ENCODE measurements at places on chromosomes 2 and 18.

DNA sequence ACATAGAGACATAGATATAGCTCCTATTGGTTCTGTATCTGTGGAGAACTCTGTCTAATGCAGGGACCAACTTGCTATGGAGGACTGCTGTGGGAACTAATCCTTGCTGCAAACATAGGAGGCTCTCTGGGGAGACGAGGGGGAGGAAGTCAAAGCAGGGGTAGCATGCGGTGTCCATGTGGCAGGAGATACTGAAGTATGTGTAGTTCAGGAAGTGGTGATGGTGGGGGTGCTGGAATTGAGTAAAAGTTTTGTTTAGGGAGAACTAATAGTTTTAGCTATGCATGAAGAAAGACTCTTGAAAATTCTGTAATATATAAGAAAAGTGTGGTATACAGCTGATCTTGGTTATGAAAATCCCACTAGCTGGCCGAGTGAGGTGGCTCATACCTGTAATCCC, 62.0 kb downstream of the ANKRD44 start:
- no peak for DNase-seq

DNA sequence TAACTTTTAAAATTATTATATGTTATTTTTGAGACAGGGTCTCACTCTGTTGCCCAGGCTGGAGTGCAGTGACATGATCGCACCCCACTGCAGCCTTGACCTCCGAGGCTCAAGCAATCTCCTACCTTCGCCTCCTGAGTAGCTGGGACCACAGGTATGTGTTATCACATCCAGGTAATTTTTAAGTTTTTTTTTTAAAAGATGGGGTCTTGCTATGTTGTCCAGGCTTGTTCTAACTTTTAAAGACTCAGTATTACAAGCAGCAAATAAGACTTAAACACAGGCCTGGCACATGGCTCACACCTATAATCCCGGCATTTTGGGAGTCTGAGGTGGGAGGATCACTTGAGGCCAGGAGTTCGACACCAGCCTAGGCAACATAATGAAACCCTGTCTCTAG, 101.2 kb downstream of the ASXL2 start:
- no peak for DNase-seq

DNA sequence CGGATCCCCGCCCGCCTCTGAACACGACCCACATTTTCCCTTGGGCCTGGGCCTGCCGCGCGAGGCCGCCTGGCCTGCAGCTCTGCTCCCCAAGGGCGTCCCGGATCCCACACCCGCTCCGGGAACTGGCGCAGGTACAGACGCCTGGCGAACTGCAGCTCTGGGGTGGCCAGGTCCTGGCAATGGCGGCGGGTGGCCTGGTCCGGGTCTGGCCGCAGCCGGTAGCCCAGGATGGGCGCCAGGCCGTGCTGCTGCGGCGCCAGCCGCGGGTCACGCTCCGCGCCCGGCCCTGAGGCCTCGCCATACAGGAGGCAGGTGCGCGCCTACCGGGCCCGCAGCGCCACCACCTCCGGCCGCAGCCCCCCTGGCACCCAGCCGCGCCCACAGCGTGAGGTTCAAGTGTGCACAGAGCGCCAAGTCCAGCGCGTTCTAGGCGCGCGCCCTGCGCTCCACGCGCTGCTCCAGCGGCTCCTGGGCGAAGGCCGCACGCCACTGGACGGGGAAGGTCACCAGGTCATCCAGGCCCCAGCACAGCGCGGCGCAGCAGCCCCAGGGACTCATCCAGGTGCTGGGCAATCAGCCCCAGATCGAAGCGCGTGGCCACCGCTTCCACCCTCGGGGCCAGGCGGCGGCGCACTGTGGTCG, 9.5 kb downstream of the AQP12A start:
- DNase-seq, result no peak

DNA sequence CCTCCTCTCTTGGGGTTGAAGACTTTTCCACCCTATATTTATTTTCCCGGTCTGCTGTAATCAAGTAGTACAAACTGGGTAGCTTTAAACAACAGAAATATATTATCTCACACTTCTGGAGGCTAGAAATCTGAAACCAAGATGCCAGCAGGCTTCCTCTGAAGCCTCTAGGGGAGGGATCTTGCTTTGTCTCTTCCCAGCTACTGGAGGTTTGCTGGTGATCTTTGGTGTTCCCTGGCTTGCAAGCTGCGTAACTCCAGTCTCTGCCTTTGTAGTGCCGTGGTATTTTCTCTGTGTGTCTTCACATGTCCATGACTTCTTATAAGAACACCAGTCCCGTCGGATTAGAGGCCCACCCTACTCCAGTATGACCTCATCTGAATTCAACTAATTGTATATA, 44.4 kb downstream of the MYO3B start:
- DNase-seq, result no peak

- no peak for DNase-seq
Observed at GRCh38 chr2:101106453-101107181, 44.6 kb downstream of the TBC1D8 start.

GRCh38 chr2:44838116-44838790, 103.2 kb upstream of the SIX3 start:
- DNase-seq, result no peak

- DNase-seq, result no peak
Observed at GRCh38 chr2:35708411-35708923, 647.1 kb upstream of the CRIM1 start.

- DNase-seq, result no peak
Observed at GRCh38 chr18:34543356-34543755, 166.7 kb upstream of the DTNA start.

GRCh38 chr2:25339211-25339674, 2.5 kb downstream of the DNMT3A start:
- no peak for DNase-seq

- DNase-seq, result no peak
Observed at GRCh38 chr2:128196471-128196931, 105.5 kb downstream of the UGGT1 start.

- no peak for DNase-seq
Observed at GRCh38 chr2:218980735-218981389, 4.1 kb downstream of the FEV start.

- DNase-seq, result no peak
Observed at GRCh38 chr2:219876931-219877330, 249.5 kb downstream of the SLC4A3 start.

DNA sequence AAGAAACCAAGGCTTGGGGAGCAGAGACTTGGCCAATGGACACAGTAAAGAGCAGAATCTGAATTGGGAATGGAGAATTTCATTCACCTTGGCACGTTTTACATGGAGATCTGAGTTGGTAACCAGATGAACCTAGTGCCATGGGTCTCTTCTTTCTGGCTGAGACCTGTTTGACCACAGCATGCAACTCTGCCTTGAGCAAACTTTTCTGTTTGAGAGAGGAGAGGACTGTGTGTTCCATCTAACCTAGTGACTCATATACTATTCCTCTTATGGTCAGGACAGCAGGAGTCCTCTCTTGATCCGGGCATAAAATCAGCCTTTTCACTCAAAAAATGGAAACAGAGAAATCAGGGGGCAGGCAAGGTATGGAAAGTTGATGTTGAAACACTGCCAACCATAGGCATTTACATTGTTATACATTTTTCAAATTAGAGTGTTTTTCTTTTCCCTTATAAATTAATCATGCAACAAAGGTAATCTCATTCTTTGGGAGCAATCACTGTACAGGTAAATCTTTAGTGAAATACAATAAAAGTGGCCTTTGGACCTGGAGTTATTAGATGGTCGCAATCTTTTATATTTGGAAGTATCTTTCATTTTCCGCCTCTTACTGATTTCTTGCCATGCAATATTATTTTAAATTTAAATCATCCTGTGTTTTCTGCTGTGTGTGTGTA, 86.7 kb downstream of the NRP2 start:
- DNase-seq, result no peak

GRCh38 chr2:234135750-234136221, 85.3 kb downstream of the SPP2 start:
- DNase-seq, result peak; percentile 16

DNA sequence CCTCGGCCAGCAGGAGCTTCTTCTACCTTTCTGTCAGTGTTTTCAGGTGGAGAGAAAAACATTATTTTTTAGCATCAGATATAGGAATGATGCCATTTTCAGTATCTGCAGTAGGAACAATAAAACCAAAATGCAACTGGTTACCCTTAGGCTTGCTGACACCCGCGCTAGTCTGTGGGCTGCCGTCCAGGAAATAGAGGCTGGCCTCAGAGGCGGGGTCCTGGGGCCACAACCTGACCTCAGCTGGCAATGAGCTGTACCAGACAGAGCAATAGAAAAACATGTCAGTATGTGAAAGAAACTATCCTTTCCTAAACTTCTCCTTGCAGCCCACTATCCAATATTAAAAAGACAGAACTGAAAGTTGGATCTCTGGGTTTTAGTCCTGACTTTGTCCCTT, 4.6 kb upstream of the ST6GAL2 start:
- no peak for DNase-seq

DNA sequence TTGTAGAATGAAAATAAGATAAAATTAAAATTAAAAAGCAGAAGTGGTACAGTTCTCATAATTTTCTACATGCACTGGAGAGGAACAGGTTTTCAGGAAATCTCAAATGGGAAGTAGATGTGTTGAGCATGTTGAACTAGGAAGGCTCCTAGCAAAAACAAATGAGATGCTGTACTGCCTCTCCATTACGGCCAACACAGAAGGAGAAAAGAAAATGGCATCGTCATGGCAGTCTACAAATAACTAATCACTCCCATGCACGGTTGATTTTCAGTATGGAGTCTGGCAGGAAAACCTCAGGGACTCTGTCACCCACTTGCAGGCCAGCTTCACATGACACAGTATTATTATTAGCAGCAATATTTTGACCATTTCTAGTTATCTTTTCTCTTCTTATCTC, 278.7 kb downstream of the NRXN1 start:
- DNase-seq, result no peak

DNA sequence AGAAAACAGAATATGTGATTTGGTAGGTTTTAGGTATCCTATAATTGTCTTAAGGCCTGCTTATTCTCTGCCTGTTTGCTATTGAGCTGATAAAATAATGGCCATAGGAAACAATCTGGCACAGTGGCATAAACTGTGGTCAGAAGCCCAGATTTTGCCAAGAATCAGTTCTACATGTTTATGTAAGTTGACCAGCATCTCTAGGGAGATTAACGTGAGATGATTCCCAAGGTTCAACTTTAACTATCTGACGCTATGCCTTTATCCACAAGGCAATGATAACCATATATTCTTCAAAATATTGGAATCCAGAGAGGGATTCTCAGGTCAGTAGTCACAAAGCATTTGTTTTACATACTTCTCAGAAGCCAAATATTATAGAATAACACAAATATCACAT, 25.6 kb downstream of the AP1S3 start:
- no peak for DNase-seq

DNA sequence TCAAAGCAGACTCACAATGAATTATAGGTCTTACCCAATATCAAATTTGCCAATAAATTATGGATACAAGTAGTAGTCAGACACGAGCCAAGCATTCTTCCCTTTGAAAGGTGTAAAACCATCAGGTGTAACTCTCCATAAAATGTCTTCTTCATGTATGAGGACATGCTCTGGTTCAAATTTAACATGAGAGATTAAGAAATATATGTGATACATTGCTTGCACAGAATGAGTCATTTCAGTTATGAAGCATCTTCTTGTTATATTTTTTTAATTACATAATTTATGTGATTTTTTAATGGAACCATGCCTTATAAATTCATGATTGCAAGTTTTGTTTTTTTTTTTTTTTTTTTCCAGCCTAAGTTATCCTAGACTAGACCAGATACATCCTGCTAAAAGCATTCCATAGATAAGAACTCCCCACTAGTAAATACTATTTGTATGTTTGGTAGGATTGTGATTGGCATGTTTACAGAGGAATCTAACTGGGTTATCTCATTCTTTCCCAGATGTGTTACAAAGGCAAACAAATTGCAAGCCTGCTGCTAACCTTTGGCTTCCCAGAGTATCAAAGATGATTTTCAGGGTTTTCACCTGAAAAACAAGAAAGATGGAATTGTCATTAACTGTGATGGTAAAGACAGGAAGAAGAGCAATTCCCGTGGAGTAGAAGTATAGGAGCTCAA, 621.9 kb downstream of the XIRP2 start:
- no peak for DNase-seq

DNA sequence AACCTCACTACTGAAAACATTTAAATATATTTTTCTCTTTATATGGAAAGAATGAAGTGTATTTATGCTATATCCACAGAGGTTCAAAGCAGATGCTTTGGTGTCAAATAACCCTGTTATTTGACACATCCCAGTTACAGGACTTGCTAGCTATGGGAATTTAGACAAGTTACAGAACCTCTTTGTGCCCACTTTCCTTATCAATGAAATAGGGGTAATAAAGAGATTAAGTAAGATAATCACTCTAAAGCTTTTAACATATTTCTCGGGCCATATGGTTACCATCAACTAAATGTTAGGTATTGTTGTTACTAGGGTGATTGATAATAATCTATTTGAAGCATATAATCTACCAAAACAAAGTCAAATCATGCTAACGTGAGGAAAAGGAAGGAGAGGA, 1660.6 kb upstream of the NXPH2 start:
- DNase-seq, result no peak

DNA sequence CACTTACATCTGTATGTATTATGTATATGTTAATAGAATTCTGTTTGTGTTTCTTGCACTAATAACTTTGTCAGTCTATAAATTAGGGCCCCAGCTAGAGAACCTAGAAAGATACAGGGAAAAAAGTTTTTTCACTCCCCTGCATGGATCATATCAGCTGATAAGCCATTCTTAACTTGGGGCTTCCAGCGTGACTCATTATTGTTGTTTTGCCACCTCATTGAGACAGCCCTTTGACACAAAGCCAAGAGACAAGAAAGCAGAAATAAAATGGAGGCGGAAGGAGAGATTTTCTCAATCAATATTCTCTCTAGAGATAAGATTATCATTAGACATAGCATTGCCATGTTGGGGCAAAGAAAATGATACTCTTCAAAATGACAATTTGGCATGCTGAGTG, 93.4 kb downstream of the AKAIN1 start:
- no peak for DNase-seq

- no peak for DNase-seq
Observed at GRCh38 chr2:213545481-213545880, 261.2 kb downstream of the SPAG16 start.

GRCh38 chr18:78908462-78909260, 71.0 kb upstream of the SALL3 start:
- no peak for DNase-seq

DNA sequence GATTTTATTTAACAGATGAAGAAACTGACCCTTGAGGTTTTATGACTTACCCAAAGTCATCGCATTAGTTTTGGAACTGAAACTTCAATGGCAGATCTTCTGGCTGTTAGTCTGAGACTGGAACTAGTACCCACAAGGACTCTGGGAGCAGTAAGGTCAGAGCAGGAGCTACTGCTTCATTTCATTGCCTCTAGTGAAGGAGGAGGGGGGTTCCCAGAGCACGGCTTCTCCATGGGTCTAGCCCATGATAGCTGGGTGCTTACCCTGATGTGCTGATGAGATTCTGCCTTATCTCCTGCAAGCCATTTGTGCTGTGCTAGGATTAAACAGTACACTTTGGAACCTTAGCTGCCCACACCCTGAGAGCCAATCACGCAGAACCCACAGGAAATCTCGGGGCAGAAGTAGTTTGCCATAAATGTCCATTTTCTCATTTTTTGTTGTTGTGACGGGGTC, 5.4 kb upstream of the RNASEH1 start:
- no peak for DNase-seq
